Stimulated activated CD8-positive, alpha-beta memory T cell treated with anti-CD3 and anti-CD28 coated beads, Interleukin-7, amount 100 ng/mL, for 1 hour (primary cell): ENCODE measurements at places on chromosomes 4 and X.

DNA sequence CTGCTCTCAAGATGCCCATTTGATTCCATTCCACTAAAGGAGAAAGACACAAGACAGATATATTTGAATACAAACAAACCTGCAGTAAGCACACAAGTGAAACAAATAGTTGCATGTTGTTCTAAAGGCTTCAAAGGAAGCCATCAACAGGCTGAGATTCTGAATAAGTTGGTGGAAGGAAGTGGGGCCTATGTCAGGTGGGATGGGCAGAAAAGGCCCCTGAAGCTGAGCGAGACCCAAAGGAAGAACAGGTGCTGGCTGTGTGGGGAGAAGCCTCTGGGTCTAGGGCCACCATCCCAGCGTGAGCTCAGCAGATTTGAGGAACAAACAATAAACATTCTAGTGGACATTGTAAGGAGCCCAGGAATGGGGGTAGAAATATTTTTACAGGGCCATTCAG is 82.4 kb upstream of the PLAC8 start:
- no peak for DNase-seq

DNA sequence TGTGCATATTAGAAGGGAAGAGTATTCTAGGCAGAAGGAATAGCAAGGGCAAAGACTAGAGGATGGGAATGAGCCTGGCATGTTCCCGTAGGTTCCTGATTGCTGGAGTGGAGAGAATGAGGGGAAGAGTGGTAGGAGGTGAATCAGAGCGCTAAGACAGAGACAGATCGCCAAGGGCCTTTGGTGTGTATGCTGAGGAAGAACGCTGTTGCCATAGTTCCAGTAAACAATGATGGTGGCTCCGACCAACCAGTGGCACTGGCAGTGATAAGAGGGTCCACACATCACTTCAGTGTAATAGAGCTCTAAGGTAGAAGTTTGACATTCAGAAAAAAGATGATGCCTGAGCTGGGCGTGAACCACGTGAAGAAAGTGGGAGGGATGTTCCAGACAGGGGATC is 966 bp downstream of the TBC1D25 start:
- DNase-seq = no peak

- no peak for DNase-seq
These were observed 56.6 kb upstream of the CHRDL1 start for GRCh38 chrX:110852180-110852579.

- no peak for DNase-seq
These were observed 44.5 kb upstream of the TRIM2 start for GRCh38 chr4:153159728-153160221.

DNA sequence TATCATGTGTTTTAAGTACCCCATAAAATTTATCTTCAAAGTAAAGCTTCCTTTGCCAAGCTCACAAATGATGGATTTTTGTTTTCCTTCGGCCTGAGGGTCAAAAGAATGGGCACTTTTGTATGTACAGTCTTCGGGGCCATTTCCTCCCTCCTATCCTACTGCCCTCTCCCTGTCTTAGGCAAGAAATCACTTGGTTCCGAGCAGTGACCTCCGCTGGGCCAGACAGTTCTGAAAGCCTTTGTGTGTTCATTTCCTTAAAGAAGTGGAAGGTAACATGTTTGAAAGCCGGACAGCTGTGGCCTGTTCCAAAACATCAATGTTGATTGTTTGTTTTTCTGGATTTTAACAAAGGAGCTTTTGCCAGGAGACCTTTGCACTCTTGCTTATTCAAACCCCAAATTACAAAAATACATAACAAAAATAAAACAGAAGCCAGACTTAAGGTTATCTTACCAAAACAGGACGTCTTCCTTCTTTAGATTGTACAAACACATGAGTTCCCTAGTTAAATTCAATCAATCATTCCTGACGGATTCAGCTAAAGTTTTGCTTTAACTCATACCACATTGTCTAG is 110.6 kb upstream of the LIMCH1 start:
- no peak for DNase-seq

DNA sequence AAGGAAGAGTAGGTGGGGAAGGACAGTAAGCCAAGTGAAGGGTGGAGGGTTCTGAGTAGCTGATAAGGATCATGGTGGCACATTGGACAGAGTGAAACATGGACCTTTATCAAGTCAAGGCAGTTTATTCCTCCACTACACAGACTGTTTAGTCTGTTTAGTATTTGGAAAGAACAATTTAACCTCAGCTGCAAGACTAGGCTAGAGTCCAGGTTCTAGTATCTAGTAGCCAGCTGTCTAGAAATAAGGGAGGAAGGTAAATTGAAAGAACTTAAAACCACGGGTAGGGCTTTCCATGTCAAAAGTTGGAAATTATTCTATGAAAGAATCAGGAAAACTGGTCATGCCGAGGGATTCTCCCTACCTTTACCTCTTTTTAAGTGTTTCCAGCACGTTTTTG is 140.1 kb upstream of the MED14 start:
- DNase-seq = no peak

- DNase-seq = no peak
These were observed 54.4 kb downstream of the PALLD start for GRCh38 chr4:168551211-168551610.

DNA sequence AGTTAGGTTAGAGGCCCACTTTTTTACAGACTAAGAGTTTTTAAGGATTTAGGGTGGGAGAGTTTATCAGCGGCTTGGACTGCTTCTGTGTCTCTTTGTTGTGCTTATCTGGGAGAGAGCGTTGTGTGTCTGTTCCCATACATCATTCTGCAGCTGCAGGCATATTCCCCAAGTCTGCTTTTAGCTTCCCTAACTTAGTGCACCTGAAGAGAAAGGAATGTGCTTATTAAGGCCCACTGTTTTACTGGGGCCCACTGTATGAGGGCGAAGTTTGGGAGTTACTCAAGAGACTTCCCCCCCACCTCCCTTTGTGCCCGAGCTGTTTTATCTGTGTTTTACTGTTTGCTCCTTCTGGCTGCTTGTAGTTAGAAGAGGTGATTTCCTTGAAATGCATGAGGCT is 31.9 kb downstream of the ART3 start:
- no peak for DNase-seq
